ENCODE measurements at places on chromosomes 13 and 19.
A peak's percentile ranks its signal among the peaks of the same experiment; 100 is the strongest.

- DNase-seq, result no peak
These were observed 316.3 kb downstream of the DLEU7 start for GRCh38 chr13:50527188-50527587.

GRCh38 chr19:57978586-57979289, 4.4 kb upstream of the C19orf18 start:
- no peak for DNase-seq

GRCh38 chr19:752652-753517, 2.0 kb downstream of the MISP start:
- no peak for DNase-seq

DNA sequence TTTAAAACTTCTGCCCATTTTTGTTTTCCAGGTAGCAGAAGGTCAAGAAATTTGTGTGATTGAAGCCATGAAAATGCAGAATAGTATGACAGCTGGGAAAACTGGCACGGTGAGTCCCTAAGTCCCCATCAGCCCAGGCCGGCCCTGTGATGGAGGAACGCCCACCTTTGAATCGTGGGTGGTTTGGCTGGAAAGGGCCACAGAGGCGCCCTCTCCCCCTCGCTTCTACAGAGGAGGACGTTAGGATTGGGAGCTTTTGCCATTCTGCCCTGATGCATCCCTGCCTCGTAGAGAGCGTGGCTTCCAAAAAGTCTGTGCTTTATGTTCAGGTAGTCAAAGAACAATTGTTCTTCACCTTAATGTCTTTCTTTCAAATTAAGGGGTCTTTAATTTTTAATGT, 60.9 kb downstream of the GGACT start:
- DNase-seq, result no peak

- no peak for DNase-seq
These were observed 23.4 kb downstream of the MPND start for GRCh38 chr19:4366666-4367335.

GRCh38 chr13:60661521-60661920, 264.5 kb downstream of the TDRD3 start:
- DNase-seq, result no peak

- peak; percentile 51 for DNase-seq
These were observed 16.2 kb downstream of the LAIR2 start for GRCh38 chr19:54518844-54519243.

DNA sequence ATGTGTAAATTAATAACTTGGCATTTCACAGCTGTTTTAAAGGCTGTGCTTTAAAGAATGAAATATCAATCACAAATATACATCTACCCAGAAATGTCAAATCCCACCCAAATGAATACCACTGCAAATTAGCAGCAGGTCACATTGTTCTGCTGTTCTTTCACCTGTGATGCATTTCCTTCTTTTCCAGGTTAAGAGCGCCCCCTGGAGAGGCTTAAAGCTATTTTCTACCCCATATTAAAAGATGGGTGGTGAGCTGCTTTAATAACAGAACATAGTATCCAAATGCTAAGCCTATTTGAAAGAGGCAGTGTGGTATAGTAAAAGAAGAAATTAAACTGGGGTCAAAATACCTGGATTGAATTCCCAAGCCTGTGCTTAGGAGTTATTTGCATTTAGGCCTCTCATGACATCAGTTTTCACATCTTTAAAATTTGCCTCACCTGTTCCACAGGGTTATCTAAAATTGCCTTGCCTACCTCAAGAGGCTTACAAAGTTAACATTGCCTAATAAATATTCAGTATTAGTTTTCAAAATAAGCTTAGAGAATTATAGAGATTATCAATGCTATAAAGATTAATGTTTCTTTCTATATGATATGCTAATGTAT, 396.9 kb upstream of the SLITRK5 start:
- DNase-seq, result no peak

DNA sequence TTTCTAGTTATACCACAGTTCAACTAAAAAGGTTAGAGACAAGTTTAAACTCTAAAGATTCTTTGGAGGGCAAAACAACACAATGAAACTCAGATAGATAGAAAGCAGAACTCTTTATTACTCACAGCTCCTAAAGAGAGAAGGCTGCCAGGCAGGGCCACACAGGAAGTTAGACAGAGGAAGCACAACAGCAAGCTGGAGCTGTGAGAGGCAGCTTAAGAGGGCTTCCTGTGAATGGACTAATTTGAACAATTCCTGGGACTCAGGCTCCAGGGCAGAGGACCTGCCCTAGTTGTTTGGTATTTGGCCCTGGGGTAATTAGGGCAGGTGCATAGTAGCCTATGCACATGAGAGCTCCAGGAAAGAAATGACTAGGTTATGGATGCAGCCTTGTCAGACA, 803.6 kb downstream of the DIAPH3 start:
- DNase-seq, result no peak

GRCh38 chr19:34085336-34085735, 87.0 kb upstream of the LSM14A start:
- DNase-seq, result no peak

DNA sequence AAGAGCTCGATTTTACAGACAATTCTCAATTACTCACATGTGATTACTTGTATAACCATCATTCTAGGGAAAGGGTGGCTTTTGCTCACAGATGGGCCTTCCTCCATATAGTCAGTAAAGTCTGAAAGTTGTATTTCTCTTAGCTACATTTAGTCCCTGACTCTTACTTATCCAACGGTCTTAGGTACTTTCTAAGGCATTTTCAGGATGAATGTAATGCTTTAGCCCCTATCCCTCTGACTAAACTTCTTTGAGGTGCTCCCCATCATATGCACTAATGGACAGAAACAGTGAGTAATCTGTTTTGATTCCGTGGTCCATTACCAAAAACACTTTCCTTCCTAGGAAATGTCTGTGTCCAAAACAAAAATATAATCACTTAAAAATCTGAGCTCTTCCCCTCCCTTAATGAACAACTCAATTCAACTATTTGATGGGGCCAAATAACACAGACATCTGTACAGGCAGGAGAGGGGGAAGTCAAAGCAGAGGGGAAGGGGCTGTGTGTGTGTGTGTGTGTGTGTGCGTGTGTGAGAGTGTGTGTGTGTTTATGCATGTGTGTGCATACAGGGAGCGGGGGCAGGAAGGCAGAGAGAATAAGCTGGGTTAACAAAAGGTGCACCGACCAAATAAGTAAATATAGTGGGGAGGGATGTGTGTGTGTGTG, 84.9 kb downstream of the USP12 start:
- no peak for DNase-seq

DNA sequence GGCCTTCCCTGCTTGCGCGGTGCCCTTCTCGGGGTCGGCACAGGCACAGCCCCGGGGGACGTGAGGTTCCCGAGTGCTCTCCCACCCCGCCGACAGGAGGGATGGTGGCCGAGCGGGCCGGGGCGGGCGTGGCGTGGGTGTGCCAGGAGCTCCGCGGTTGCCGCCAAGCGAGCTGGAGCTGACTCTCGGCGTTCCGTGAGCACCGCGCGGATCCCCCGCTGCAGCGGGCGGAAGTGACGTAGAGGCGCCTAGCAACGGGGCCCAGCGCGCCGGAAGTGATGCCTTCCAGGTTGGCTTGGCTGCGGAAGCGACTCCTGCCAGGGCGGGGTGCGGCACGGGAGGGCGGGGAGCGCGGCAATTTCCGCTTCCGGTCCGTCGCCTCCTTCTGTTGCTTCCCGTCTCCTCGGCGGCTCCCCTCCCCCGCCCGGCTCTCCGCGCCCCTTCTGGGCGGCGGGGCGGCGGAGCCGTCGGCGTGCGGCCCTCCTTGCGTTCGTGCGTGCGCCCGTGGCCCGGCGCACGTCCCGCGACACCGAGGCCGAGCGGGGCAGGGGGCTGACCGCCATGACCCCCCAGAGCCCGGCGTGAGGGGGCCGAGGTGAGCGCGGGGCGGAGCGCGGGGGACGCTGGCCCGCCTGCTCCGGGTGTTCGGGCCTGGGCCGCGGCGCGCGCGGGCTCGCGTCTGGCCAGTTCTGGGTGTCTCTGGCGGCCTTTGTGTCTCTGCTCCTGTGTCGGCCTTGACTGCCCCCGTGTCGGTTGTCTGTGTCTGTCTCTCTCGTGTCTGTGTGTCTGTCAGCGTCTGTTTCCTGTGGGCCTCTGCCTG, at the start of gene EPN1:
Gene EPN1 (plus strand): TSS at position 386 of the 820 bp plus-strand sequence. CDS start 3,402 bp downstream, outside the sequence.
- peak; percentile 94 for DNase-seq

All from activated T-helper 1 cell treated with anti-CD3 and anti-CD28 coated beads, Interleukin-12 subunit alpha, Interleukin-12 subunit beta, Interleukin-2, Interleukin-4 antibody, amounts not matched to agents 30 ng/mL and 10 ng/mL and 1 ng/mL, durations not matched to agents 14 hours and 24 hours and 36 hours (primary cell).